GM23248 (cell line): ENCODE measurements at places on chromosomes 4 and X.

DNA sequence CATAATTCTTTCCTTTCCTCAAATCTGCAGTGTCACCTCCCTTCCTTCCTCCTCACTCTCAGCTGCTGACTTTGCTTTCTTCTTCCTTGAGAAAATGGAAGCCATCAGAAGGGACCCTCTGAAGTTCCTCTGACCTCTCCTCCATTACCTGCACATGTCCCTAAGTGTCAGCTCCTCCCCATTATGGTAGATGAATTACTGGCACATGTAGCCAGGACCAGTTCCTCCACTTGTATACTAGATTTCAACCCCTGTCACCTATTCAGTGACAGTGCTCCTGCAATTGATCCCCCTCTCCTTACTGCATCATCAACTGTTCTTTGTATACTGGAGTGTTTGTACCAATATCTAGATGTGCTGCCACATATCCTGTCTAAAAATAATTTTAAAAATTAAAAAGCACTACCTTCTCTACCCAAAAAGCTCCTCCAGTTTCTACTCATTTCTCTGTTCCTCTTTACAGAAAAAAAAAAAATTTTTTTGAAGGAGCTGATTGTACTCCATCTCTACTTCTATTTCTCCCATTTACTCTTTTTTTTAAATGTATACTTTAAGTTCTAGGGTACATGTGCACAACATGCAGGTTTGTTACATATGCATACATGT is 78.6 kb downstream of the CLCN5 start:
- DNase-seq, result no peak

DNA sequence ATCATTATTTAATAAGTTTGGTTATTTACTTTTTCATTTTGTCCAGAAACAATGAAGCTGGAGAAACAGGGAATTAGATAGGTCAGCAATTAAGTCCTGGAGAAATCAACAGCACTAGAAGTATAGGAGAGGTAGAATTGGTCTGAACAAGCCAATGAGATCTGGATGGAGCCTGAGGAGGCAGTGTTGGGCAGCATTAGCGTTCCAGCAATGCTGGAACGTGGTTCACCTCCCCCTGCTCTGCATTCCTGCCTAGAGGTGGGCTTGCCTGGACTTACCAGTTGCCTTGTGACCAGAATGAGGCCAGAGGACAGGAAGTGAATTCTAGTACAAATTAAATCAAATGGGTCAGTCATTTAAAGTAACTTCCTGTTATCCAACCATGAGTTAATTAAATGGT is 4.6 kb downstream of the RASSF6 start:
- DNase-seq, result no peak

GRCh38 chr4:173246719-173247118 is 78.1 kb downstream of the GALNT7 start:
- DNase-seq, result no peak

DNA sequence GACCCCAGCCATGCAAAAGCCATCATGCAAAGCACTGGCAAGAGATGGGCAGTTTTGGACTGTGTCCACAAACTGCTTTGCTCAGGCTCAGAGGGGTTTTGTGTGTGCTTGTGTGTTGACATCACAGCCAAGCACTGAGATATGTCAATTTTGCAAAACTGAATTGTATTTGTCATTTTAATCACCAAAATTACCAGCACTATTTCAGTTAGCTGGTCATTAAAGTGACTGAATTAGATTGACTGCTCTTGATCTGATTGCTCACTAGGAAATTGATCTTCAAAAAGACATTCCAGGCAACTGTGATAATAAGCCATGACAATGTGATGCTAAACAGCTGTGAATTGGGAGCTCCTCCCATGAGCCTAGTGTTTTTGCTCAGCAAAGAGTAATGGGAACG is 337.3 kb upstream of the GNPDA2 start:
- no peak for DNase-seq

GRCh38 chr4:155506745-155507144 is 130.0 kb upstream of the MAP9 start:
- DNase-seq, result no peak
